Caco-2 (cell line): ENCODE measurements at places on chromosomes 6 and 20. TPM values are rescaled to one million over a fixed set of nuclear protein-coding genes. Genes with fewer than 3 reads are reported as not detected.

- no peaks in the 10 kb centered on the region for H3K27me3 ChIP-seq
- H3K4me1 ChIP-seq, result no peaks in the 10 kb centered on the region
- no peak overlapping the region for H3K27ac ChIP-seq
- no peak for DNase-seq
Observed at GRCh38 chr6:170381562-170381961, 75.0 kb downstream of the FAM120B start.

DNA sequence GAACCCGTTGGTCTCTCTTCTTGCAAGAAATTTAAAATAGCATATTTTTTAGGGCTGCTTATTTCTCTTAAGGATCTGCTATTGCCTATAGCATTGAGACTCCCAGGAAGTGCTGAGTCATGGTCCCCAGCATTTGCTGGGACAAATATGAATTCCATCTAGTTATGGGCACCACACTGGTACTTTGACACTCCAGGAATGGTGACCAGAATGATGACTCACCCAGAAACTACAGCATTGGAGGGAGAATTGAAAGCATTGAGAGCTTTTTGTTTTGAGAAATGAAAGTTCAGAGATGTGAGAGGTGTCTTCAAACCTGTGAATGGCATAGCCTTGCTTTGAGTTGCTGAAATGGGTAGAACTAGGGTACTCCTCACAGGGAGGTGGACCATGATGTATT, 699.7 kb downstream of the DHX35 start:
- H3K27me3 ChIP-seq, result no peaks in the 10 kb centered on the region
- no peak for DNase-seq
- no peak overlapping the region for H3K27ac ChIP-seq
- no peaks in the 10 kb centered on the region for H3K36me3 ChIP-seq
- H3K4me1 ChIP-seq, result no peaks in the 10 kb centered on the region

DNA sequence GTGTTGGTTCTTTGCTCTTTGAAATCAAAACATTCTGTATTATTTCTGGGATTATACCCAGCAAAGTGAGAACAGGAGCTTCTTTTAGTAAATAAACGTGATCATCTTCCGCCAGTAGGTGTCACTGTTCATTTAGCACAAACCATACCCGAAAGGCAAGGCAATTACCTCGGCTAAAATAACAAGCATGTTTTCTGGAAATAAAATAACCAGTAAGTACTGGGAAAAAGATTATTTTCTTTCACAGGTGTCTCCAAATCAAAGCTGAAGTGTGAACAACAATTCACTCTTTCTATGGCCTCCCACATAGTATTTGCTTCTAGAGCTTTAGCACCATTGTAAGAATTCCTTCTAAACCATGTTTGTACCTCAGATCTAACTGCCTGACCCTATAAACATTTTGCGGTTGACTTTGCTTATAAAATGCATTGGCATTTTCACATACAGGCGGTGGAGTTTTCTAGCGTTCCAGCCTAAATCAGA, 144.6 kb upstream of the AGPAT4 start:
- no peaks in the 10 kb centered on the region for H3K4me1 ChIP-seq
- no peaks in the 10 kb centered on the region for H3K27me3 ChIP-seq
- peak; percentile 60 for DNase-seq
- H3K27ac ChIP-seq, result no peak overlapping the region

DNA sequence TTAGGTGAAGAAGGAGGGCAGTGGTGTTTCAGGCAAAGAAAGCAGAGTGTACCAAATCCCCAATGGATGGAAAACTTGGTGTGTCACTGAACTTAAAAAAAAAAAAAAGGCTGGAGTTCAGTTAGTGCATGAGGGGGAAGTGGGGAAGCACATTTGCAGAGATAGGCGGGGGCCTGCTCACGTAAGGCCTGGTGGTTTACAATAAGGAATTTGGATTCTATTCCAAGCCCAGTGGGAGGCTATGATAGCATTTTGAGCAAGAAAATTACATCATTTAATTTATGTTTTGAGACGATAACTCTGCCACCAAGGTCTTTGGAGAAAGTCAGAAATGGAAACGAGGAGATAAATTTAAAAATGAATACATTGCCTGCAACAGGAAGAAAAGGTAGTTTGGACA, 225.5 kb downstream of the EYA4 start:
- H3K4me1 ChIP-seq, result no peaks in the 10 kb centered on the region
- H3K27me3 ChIP-seq, result no peaks in the 10 kb centered on the region
- H3K27ac ChIP-seq, result no peak overlapping the region
- H3K4me3 ChIP-seq, result no peak overlapping the region
- no peaks in the 10 kb centered on the region for H3K36me3 ChIP-seq

GRCh38 chr20:8018958-8019245, 659 bp downstream of the TMX4 start:
- H3K4me3 ChIP-seq, result peak overlapping the region; percentile 93
- no peaks in the 10 kb centered on the region for H3K36me3 ChIP-seq
- H3K27ac ChIP-seq, result peak overlapping the region; percentile 15
- peaks cover 4% of the 10 kb centered on the region; the same call in 1 of the 2 replicates for H3K4me1 ChIP-seq
- DNase-seq, result peak; percentile 72

GRCh38 chr6:134980846-134981245, 30.9 kb upstream of the ALDH8A1 start:
- no peaks in the 10 kb centered on the region for H3K36me3 ChIP-seq
- peaks cover 15% of the 10 kb centered on the region; the same call in 1 of the 2 replicates for H3K4me1 ChIP-seq
- no peak overlapping the region for H3K27ac ChIP-seq
- H3K4me3 ChIP-seq, result no peak overlapping the region
- no peaks in the 10 kb centered on the region for H3K27me3 ChIP-seq

GRCh38 chr6:111810294-111811131, 62.7 kb downstream of the FYN start:
- H3K36me3 ChIP-seq, result no peaks in the 10 kb centered on the region
- H3K27me3 ChIP-seq, result no peaks in the 10 kb centered on the region
- H3K27ac ChIP-seq, result no peak overlapping the region
- H3K4me3 ChIP-seq, result no peak overlapping the region

DNA sequence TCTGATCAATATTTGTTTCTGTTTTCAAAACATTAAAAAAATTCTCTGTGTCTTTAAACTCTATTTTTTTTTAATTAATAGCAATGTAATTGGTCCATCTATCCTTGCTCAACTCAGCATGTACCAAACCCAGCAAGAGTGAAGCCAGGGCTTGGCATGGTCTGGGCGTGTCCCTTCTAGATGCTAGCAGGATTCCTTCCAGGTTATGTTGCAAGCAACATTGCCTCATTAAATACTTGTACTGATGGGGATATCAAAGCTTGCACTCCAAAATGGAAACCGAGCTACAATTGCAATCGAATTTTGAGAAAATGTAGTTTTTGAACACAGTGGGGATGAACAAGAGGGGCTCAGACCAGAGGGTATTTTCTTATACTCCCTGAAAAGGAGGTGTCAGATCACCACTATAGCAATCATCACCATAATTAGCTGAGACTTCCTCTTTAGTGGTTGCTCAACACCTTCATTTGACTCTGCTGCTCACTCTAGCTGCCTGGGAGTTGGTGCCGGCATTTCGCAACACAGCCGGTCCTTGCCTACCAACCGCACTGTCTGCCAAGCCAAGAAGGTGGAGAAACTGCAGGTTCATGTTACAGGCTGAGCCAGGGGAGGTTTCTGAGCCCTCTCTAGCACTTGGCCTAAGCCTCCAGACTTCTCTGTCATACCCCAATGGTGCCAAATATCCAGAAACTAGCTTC, 67.8 kb upstream of the RALGAPA2 start:
- H3K27me3 ChIP-seq, result no peaks in the 10 kb centered on the region
- no peak overlapping the region for H3K4me3 ChIP-seq
- H3K36me3 ChIP-seq, result no peaks in the 10 kb centered on the region
- no peak overlapping the region for H3K27ac ChIP-seq

DNA sequence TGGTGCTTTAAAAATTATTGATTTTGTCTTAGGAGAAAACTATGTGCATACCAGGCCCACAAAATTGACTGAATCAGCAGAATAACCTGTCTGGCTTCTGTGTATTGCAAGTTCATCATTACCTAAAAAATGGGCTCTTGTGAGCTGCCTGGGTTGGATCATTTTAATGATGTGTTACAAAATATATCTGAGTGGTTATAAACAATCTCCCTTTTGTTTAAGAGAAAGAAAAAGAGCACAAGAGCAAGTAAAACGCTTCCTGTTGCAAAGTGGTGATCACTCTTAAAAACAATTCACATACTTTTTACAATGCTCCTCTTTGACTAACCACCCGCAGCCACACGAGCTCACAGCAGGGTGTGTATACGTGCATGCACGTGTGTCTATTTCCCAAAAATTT, 335.1 kb downstream of the HDGFL1 start:
- no peaks in the 10 kb centered on the region for H3K36me3 ChIP-seq
- DNase-seq, result no peak
- no peak overlapping the region for H3K27ac ChIP-seq

DNA sequence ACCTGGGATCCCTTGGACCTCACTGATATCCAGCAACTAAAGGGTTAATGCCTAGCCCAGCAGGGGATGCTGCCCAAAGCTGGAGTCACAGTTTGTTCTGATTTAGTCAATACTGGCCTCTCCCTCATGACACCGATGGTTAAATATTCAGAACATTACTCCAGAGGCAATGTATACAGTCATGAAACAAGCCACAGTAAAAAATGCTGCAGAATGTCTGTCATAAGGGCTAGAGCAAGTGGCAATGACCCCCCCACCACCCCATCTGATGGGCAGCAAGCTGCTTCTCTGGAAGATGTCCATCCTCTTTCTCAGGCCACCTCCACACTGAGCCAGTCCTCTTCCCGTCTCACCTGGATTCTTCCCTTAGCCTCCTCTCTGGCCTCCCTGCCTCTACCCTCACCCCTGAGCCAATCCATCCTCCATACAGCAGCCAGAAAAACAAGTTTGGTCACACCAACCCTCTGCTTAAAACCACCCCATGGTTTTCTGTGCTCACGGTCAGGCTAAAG, 99.0 kb upstream of the KCNG1 start:
- H3K36me3 ChIP-seq, result no peaks in the 10 kb centered on the region
- no peaks in the 10 kb centered on the region for H3K4me1 ChIP-seq
- H3K4me3 ChIP-seq, result no peak overlapping the region
- no peaks in the 10 kb centered on the region; the same call in 1 of the 2 replicates for H3K27me3 ChIP-seq
- H3K27ac ChIP-seq, result no peak overlapping the region

FAM110A gene
- 13.8 and 18.4 TPM in 2 replicates for total RNA-seq

HAO1 gene
- not detected in 2 replicates for total RNA-seq
